ENCODE measurements at places on chromosomes 5 and 9.
A peak's percentile ranks its signal among the peaks of the same experiment; 100 is the strongest.

DNA sequence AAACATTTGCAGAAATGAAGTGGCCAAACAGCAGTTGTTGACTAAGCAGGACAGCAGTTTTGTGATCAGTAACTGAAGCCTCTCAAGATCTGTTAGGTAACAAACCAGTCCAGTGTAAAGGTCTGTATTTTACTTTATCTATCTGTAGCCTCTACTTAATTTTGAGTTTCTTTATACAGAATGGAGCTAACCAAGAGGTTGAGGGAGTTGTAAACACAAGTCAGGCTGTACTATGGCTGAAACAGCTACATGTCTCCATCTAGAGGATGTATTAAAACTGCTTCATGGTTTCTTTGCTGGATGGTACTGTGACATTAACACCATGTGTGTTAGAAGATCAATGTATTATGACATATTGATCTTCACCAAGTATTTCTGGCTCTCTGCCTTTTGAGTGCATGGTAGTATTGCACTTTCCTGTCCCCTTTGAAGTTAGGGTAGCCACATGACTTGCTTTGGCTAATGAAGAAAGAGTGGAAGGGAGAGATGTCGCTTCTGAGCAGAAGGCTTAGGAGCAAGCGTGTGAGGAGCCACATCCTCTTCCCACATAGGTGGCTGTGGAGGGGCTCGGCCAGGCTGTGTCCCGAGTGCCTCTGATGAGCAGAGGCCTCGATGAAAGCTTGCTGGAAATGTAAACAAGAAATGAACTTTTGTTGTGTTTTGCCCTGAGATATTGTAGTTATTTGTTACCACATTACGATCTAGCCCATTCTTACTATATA is 105.6 kb upstream of the PCA3 start:
- peak; percentile 84 for DNase-seq

GRCh38 chr9:17600962-17601593 is 22.2 kb downstream of the SH3GL2 start:
- DNase-seq: peak; percentile 9

- DNase-seq: no peak
These were observed 183.1 kb downstream of the TRIO start for GRCh38 chr5:14326035-14326903.

- no peak for DNase-seq
These were observed 74.9 kb downstream of the FBXL7 start for GRCh38 chr5:15574806-15575325.

DNA sequence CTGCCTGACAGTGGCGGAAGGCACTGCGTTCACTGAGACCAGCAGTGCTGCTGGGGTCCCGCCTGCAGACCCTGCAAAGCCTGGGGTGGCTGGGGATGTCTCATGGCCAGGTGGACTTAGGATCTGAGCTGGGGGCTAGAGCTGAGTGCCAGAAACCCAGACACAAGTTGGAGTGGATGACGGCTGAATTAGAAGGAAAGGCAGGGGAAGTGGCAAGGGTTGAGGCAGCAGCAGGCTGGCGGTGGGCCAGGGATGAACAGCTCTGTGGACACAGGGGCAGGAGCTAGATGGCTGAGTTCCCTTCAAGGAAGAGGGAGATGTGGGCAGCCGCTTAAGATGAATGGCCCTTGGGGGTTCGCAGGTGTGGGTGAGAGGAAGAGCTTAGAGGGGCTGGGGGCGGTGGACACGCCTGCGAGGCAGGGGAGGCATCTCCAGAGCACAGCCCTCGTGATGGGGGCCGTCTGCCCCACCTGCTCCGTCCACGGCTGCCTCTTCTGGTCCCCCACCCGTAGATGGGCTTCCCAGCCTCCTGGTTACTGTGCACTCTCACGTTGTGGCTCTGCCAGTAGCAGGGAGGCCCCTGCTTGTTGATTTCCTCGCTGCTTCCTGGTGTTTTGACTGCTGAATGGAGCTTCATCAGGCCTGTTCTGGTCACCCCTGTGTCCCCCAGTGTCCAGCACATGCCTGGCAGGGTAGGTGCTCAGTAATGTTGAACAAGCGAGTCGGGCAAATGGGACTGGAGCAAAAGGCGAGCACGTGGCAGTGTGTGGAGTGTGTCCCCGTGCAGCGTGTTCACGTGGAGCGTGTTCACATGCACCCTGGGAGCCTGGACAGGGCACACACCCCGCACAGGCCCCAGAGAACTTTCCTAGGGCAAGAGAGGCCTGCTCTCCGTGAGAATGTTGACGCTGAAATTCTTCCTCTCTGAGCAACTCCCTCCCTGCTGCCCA is 168.2 kb downstream of the CACNA1B start:
- no peak for DNase-seq

Measured in cardiac muscle cell (in vitro differentiated cells and primary cell).